ENCODE measurements at places on chromosomes 2 and 18. TPM values are rescaled to one million over a fixed set of nuclear protein-coding genes. Genes with fewer than 3 reads are reported as not detected.

DNA sequence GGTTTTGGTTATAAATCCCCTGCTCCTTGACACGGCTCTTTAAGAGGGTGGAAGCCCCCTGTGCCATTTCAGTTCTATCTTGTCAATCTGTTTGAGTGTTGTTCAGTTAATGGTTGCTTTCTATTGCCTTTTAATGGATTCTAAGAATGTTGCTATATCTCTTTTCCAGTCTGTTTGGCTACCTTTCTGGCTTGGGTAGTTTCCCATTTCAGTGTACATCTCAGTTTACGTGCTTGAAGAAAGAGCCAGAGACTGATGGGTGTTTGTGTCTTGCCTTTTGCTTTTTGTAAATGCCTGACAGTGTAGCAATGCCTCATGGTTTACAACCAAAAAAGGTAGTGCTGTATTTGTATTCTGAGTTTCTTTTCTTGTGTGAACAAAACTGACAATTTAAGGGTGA lies 45.3 kb downstream of the SPATS2L start:
- no peaks in the 10 kb centered on the region for H3K36me3 ChIP-seq
- no peaks in the 10 kb centered on the region for H3K27me3 ChIP-seq
- H3K4me1 ChIP-seq: peaks cover 76% of the 10 kb centered on the region
- H3K4me3 ChIP-seq: no peak overlapping the region
- DNase-seq: no peak

DNA sequence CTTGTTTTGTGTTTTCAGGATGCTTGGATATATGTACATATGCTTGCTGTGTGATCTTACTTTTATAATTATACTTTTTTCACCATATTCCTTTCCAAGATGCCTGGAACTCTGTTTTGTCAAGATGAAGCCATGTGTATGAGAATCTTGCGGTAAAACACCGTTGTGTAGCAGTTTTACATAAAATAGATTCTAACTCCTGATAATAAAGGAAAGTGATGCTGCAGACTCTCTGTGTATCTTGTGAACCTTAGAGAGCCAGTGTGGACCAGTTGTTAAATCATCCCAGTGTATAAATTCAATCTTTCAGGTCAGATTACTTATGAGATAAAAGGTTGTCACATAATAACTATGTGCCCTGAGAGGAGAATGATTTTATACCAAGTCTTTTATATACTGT lies 12.5 kb upstream of the ITGA4 start:
- no peaks in the 10 kb centered on the region for H3K36me3 ChIP-seq
- H3K4me3 ChIP-seq: no peak overlapping the region
- DNase-seq: no peak

- no peak overlapping the region for H3K4me3 ChIP-seq
- H3K27me3 ChIP-seq: no peaks in the 10 kb centered on the region
- H3K4me1 ChIP-seq: no peaks in the 10 kb centered on the region
- H3K36me3 ChIP-seq: no peaks in the 10 kb centered on the region
- no peak overlapping the region for H3K27ac ChIP-seq
Observed at GRCh38 chr2:134041877-134042276, 212.0 kb upstream of the MGAT5 start.

Gene PLCD4
- 12.0 TPM for total RNA-seq

DNA sequence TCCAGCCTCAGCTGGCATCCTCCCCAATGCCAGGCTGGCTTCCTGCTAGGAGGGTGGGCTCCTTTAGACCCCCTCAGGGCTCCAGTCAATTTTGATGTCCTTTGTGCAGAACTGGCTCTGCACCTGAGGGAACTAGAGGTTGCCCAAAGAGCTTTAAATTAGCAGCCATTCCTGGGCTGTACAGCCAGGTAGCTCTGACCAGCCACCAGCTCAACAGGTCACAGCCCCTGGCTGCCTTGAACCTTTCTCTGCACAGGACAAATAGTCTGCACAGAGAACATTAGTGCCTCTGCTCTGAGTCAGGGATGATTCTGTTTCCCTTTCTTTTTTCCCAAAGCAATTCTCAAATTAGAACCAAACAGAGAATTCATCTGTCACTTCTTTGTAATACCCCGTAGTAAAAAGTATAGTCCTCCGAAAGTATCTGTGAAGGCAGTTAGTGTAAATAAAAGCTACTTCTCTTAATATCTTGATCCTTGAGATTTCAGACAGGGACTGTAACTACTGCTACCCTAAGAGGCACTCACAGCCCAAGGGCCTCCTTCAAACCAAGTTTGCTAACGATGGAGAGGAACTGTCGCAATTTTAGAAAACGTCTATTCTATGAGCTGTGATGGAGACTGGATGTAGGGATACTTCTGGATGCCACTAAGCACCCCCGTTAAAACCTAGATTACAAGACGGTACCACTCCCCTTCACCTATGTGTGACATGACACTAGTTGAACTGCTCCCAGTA lies 3.0 kb downstream of the TTC32 start:
- no peak overlapping the region for H3K27ac ChIP-seq
- H3K36me3 ChIP-seq: no peaks in the 10 kb centered on the region
- H3K4me3 ChIP-seq: no peak overlapping the region
- DNase-seq: no peak
- peaks cover 52% of the 10 kb centered on the region for H3K4me1 ChIP-seq
- H3K27me3 ChIP-seq: no peaks in the 10 kb centered on the region

GRCh38 chr2:147352264-147353071 lies 492.4 kb upstream of the ACVR2A start:
- no peak overlapping the region for H3K27ac ChIP-seq
- H3K27me3 ChIP-seq: no peaks in the 10 kb centered on the region
- H3K4me1 ChIP-seq: no peaks in the 10 kb centered on the region
- no peak for DNase-seq
- no peaks in the 10 kb centered on the region for H3K36me3 ChIP-seq

DNA sequence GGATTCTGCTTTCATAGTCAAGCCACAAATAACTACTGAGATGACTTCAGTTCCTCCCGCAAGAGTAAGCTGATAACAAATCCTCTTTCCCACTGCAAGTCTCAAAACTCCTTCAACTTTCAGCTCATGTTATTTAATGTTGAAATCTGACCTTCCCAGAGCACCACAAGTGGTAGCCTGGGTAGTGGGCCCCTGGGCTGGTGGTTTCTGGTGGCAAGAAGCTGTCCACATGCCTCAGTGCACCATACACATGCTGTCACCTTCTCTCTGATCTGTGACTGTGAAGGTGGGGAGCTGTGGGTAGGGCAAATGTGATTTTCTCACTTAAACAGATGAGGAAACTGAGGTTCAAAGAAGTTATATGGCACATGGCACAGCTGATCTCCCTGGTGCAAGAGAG lies 246.1 kb upstream of the EPAS1 start:
- no peak overlapping the region for H3K27ac ChIP-seq
- DNase-seq: no peak
- no peaks in the 10 kb centered on the region for H3K4me1 ChIP-seq
- H3K4me3 ChIP-seq: no peak overlapping the region
- no peaks in the 10 kb centered on the region for H3K27me3 ChIP-seq

- H3K27ac ChIP-seq: no peak overlapping the region
- no peaks in the 10 kb centered on the region for H3K27me3 ChIP-seq
- H3K4me1 ChIP-seq: peaks cover 48% of the 10 kb centered on the region
- no peak for DNase-seq
- H3K4me3 ChIP-seq: no peak overlapping the region
Observed at GRCh38 chr2:23528690-23529089, 143.7 kb downstream of the KLHL29 start.

Measured in vagina (tissue), 2 donors.